HS-27A (cell line): ENCODE measurements at places on chromosomes 3 and 15.

- DNase-seq: no peak
These were observed 56.0 kb downstream of the LRTM1 start for GRCh38 chr3:54871867-54872266.

DNA sequence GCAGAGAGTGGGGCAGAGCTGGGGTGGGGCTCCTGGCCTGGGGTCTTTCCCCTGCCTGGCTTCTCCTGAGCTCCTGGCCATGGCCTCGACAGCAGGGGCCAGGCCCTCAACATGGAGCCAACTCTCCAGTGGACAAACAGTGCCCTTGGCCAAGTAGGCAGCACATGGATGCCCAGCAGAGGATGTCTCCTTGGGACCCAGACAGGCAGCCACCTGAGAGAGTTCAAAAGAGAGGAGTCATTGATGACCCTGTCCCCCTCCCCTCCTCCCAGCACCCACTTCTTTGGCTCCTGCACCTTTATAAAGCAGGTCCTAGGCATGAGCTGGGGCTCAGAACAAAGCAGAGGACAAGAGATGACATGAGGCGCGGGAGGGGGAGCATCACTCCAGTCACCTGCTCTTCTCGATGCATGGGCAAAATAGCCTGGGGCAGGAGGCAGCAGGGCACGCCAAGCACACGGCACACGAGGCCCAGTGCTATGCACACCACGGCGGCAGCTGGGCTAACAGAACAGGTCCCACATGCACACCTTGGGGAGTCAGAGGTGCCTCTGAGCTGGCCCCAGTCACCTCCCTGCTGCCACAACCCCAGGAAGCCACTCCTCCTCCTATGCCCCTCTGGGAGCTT, 27.4 kb downstream of the SHISA5 start:
- DNase-seq: no peak

- peak; percentile 71 for DNase-seq
These were observed 46.6 kb upstream of the ATP2B2 start for GRCh38 chr3:10551821-10552630.

DNA sequence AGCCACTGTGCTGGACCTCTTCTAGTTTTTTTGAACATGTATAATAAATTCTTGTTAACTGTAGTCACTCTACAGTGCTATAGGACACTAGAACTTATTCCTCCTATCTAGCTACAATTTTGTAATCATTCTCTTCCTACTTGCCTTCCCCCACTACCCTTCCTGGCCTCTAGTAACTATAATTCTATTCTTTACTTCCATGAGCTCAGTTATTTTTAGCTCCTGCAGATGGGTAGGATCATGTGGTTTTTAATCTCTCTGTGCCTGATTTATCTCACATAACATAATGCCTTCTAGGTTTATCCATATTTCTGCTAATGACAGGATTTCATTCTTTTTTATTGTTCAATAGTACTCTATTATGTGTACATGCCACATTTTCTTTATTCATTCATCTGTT, 113.2 kb upstream of the FGF7 start:
- DNase-seq: no peak

DNA sequence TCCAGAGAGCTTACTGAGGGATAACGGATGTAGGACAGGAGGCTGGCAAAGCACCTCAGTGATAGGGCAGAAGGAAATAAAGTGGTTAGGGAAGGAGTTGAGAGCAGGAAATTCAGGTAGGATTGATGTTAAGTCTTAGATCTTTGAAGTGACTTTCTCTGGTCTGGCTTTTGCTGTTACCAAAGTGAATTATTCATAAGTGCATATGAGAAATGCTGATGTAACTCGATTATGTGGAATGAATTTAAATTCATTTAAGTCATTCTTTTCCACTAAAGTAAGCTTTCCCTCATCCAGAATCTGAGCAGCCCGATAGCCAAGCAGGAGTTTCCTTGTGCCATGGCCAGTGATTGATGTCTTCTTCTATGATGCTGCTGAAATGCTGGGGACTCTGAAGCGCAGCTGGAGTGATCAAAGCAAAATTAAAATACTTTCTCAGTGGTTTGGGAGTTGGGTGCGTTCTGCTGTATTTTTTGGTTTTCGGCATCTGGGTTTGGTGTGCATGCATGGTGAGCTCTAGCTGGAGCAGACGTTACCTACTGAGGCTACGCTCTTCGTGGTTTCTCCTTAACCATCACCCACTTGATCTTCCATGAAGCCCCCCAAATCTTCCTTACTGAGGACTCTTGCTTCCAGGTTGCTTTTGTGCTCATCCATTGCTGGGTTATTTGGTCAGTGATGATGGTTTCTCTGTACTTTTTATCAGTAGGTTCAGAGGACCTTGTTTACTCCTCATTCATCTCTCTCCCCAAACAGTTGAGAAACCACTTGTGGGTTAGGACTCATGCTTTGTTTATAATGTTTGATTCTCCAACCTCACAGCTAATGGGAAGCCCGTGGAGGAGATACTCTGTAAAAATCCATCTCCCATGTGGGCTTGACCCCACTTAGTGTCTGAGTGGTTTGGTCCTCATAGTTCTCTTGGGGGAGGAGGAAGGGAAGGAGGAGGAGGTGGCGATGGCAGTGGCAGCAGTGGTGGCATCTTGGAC, 72.5 kb downstream of the IGF1R start:
- DNase-seq: no peak

DNA sequence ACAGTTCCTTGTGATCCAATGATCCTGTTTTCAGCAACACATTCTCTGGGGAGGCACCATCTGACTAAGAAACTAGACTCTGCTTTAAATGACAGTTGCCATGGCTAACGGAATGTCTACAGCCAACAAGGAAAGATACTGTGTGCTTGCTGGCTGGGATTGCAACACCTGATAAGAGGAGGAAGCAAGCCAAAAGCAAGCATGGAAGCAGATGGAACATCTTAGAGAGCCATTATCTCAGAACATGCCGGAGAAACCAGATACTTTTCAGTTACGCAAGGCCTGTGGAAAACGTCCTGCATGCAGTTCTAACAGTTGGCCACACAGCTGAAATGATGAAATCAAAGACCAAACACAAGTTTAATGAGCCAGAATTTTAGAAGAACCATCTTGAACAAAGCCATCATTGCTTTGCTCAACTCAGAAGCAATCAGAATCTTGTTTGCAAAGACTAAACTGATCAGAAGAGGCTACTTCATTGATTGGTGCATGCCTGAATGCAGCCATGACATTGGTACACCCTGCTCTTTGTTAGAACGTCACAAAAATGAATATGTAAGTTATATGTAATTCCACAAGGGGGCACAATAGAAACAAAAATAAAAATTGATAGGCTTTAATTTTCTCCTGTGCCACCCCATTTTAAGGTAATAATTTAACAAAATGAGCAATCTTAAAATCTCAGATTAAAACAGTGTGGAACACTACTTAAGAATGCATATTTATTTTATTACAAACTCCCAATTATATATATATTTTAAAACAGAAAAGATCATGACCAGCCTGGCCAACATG, 50.8 kb downstream of the GXYLT2 start:
- DNase-seq: peak; percentile 59

- DNase-seq: no peak
These were observed 83.3 kb downstream of the SNRK start for GRCh38 chr3:43369404-43370292.

GRCh38 chr3:71265365-71265915, 318.1 kb downstream of the FOXP1 start:
- no peak for DNase-seq

- no peak for DNase-seq
These were observed 49.9 kb downstream of the NMD3 start for GRCh38 chr3:161270991-161271390.

DNA sequence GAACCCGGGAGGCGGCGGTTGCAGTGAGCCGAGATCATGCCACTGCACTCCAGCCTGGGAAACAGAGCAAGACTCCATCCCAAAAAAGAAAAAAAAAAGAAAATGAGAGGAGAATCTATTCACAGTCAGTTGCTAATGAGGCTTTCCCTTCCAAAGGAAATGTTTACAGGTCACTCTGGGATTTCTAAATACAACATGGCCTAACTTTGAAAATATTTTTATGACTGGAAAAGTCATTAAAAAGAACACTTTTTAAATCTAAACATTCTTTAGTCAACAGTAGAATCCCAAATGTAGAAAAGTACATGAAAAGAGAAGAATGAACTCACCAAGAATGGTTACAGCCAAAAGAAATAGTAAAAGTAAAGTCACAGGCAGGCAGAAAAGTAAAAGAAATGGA, 78.6 kb downstream of the PLD1 start:
- DNase-seq: no peak

DNA sequence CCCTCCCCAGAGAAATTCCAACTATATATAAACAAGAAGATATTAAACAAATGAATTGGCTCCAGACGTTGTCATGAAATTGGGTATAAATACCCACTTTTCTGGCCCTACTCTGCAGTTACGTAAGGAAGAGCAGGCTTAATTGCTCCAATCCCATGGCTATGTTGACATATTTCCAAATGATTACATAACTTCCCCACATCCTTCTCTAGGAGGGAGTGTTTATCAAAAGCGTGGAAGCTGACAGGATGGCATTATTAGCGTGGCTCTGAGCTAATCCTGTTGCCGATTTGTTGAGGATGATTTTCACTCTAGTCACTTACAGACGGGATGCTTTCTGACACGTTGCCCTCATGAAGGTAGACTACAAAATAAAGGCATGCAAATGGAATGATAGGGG, 347.5 kb upstream of the TMCO5A start:
- no peak for DNase-seq

DNA sequence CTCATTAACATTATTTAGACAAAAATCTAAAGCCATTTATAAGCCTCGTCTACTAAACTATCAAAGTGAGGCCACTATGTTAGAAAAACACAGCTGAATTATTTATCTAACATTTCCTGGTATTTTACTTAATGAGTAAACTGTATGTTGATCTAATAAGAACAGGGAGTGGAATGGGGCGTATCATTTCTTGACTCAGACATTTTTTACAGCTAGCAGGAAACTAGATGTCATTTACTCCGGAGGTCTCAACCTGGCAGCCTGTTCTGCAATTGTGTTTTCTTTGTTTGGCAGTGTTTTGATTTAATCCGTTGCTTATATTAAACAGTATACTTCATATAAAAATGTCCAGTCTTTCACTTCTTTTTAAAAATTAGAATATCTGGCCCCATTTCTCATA, 79.1 kb upstream of the ABI3BP start:
- DNase-seq: no peak

GRCh38 chr3:152858170-152858800, 23.4 kb downstream of the P2RY1 start:
- no peak for DNase-seq

- DNase-seq: no peak
These were observed 224.4 kb downstream of the CHST2 start for GRCh38 chr3:143343944-143344343.

- DNase-seq: no peak
These were observed 10.8 kb upstream of the PDIA3 start for GRCh38 chr15:43735416-43735815.

- DNase-seq: no peak
These were observed 10.1 kb downstream of the CRTC3 start for GRCh38 chr15:90539789-90540188.

DNA sequence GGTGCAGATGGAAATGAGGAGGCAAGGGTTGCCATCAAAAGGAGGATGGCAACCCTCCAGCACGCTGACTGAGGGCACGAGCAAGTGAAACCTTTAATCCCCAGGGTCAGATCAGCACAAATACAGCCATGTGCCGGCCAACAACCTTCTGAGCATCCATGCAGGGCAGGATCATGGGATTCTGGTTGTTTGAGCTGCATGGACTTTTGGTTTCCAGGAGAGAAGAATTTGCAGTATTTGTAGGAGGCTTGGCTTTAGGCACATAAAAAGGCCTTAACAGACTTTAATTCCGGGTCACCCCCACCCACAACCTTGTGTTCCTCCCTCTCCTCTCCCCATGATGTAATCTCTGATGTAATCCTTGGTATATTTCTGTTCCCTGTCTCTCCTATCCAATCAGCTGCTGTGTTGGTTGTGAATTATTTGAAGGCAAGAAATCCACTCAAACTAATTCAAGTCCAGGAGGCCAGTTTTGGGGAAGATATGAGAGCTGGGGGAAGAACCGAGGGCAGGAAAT, 254.3 kb downstream of the SHQ1 start:
- DNase-seq: no peak

GRCh38 chr3:156643729-156644389, 30.5 kb upstream of the TIPARP start:
- DNase-seq: no peak

- no peak for DNase-seq
These were observed 1.3 kb downstream of the TRANK1 start for GRCh38 chr3:36943601-36944000.

- no peak for DNase-seq
These were observed 126.3 kb downstream of the DNAJB8 start for GRCh38 chr3:128340198-128340903.

- DNase-seq: peak; percentile 55
These were observed at the start of gene USP13 for GRCh38 chr3:179652447-179653095. TSS of gene USP13 (plus strand) at chr3:179653040. CDS start at chr3:179653226, 186 bp downstream.

- no peak for DNase-seq
These were observed 51.8 kb downstream of the TAMM41 start for GRCh38 chr3:11794927-11795326.

DNA sequence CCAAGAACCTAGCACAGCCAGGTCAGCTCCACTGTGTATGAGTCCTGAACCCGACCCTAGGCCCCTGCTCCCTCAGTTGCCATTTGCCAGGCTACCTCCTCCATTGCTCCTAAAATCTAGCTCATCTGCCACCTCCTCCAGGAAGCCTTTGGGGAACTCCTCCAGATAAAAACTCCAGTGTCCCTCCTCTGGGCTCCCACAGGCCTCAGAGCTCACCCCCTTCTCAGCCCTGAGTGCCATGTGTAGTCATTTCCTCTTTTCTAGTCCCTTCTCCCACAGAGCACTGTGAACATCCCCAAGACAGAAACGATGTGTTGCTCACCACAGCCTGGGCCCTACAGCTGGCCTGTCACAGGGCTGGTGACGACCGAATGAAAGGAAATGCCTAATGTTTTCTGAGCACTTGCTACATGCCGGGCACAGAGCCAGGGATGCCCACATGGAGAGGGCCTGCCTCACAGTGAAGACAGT, 61.0 kb downstream of the IQSEC1 start:
- DNase-seq: no peak

GRCh38 chr3:11498646-11499045, 145.1 kb downstream of the VGLL4 start:
- no peak for DNase-seq

- DNase-seq: no peak
These were observed 645.2 kb upstream of the EPHA6 start for GRCh38 chr3:96169111-96169766.

DNA sequence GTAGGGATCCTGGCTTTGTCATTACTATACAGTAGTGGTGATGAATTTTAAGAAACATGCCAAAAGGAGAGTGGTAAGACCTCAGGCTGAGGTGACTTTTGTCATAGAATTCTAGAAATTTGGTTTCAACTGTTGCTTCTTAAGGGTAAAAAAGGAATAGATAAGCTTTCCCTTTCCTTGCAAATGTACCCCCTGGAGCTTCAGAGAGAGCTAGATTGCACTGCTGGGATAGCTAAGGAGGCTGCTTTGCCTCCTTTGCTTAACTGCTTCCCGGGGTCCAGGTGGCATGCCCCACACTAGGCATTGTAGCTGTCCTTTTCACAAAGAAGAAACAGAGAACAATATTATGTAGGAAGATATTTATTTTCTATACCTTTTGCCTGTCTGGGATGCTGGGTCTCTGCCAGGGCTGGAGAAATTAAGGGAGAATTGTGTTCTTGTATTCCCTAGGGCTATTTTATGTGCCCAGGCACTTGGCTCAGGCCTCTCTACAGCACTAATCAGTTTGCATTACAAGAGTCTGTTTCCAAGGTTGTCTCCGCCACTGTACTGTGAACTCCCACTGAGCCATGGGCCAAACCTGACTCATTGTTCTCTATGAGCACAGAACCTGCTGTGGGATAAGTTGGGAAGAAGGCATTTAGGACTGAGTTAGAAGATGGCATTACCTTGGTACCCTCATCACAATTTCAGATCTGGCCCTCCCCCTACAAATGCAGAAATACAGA, 460.0 kb downstream of the PDCD6IP start:
- no peak for DNase-seq
